NCI-H1694 (cell line): ENCODE measurements at places on chromosomes 12 and 14.

- DNase-seq = no peak
Observed at GRCh38 chr14:71610149-71610548, 322.1 kb upstream of the RGS6 start.

DNA sequence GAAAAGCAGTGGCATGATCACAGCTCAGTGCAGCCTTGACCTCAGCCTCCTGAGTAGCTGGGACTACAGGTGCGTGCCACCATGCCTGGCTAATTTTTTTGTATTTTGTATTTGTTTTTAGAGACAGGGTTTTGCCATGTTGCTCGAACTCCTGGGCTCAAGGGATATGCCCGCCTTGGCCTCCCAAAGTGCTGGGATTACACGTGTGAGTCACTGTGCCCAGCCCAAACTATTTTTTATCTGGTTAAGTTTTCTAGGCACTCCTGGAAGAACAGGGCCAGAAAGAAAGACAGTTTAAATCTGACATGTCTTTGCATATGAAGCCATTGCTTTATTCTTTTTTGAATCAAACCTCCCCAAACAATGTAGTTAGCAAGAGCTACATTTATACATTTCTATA lies 27.5 kb upstream of the PTGR2 start:
- no peak for DNase-seq

- no peak for DNase-seq
Observed at GRCh38 chr12:47825173-47825639, 5.5 kb upstream of the HDAC7 start.

DNA sequence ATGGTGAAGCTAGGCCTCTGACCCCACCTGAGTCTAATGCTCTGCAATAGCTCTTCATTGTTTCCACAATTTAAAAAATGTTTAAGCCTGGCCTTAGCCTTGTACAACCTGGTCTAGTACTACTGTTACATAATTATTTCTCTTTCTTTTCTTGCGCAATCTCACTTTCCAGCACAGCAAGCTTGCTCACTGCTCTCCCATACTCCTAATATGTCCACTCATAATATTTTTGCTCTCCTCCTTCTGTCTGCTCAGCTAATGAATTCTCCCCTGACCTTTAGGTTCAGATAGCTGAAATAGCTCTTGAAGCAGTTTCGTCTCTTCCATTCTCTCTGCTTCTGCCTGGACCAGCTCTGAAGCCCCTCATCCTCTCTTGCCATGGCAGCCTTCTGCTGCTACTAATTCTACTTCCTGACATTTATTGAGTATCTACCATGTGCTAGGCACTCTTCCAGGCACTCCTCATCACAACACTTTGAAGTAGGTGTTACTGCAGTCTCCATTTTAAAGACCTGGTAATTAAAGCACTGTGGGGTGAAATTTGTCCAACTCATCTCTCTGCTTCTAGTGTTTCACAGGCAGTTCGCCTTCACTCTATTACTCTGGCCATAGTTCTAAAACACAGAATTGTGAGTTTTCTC lies 2.8 kb upstream of the SLC48A1 start:
- no peak for DNase-seq

DNA sequence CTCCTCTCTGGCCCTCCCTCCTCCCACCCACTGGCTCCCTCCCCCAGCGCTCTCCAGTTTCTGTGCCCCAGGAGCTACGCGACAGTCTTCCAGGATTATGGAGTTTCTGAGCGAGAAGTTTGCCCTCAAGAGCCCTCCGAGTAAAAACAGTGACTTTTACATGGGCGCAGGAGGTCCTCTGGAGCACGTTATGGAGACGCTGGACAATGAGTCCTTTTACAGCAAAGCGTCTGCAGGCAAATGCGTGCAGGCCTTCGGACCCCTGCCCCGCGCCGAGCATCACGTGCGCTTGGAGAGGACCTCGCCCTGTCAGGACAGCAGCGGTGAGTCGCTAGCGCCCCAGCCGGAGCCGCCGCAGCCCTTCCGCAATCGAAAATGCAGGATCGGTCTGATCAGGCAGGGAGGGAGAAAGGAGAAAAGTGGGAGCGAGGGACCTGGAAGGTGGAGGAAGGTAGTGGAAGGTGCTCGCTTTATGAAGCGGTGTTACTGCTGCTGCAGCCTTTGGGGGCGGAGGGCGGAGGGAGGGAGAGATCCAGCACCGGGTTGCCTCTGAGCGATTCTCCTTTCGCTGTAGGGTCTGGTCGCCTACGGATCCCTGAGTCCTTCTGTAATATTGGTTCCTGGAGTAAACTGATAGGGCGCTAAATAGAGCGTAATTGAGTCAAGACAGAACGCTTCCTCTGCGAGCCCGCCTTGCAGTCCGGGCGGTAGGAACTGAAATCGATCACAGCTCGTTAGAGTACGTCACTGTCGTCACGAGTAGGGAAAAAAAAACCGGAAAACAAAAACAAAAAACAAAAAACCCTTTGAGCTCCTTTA lies at the start of gene ALX1:
TSS of gene ALX1 (plus strand) at position 56 of the 819 bp plus-strand sequence. CDS start at position 98, 42 bp downstream.
- DNase-seq = no peak

DNA sequence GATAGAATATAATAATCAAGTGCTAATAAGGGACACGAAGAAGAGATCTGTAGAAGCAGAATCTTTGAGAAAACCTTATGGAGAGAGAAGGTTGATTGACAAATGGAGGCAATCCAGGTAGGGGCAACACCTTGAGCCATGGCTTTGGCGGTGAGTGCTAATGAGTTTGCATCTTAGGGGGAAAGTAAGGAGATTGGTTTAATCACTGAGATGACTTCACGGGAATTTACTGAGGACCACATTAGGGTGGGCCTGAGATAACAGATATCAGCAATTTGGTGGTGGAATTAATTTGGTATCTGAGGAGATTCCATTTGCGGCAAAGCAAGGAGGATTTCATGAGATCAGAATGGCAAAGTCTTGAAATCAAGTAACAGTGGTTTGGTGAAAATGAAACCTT lies 1.8 kb upstream of the LARP4 start:
- DNase-seq = no peak

- no peak for DNase-seq
Observed at GRCh38 chr12:80018119-80018518, 81.2 kb upstream of the OTOGL start.

GRCh38 chr14:78345131-78345744 lies 175.1 kb downstream of the NRXN3 start:
- no peak for DNase-seq

- no peak for DNase-seq
Observed at GRCh38 chr14:33578461-33579216, 372.2 kb downstream of the EGLN3 start.

GRCh38 chr12:66176105-66176900 lies 6.5 kb upstream of the TMBIM4 start:
- DNase-seq = no peak

- no peak for DNase-seq
Observed at GRCh38 chr14:77131871-77132486, 9.6 kb downstream of the ZDHHC22 start.

GRCh38 chr12:109449845-109450532 lies 27.1 kb downstream of the KCTD10 start:
- DNase-seq = no peak

- DNase-seq = no peak
Observed at GRCh38 chr14:105163040-105163742, 5.4 kb downstream of the JAG2 start.

- DNase-seq = peak; percentile 79
Observed at GRCh38 chr12:67441736-67442346, 172.7 kb downstream of the CAND1 start.

- no peak for DNase-seq
Observed at GRCh38 chr12:7134396-7135166, 4.4 kb downstream of the CLSTN3 start.

DNA sequence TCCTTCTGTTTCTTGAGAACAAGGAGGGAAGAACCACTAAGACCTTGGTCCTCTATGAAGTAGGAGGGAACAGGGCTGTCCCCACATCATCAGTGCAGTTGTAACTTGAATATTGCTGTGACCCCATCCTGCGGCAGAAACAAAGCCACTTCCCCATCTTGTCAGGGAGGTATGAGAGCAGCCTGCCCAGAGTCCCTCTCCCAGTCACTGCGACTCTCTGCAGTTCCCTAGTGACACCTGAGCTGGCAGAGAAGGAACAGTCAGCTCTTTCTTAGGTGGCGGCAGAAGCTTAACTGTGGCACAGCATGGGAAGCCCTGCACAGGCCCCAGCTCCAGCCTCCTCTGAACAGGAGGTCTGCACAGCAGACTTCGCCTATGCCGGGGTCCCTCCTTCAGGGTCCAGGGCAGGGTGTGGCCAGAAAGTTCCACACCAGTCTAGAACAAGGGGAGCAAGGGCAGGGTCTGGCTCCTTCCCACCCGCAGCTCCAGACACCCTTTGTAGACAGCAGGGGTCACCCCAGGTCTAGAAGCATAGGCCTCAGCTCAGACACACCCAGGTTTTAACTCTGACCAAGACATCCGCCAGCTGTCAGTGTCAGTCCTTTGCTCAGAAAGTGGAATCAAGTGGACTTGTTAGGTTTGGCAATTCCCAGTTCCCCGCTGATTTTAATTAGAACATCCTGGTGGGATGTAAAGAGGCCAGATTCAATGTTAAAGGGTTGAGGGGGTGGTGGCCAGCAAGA lies 36.8 kb downstream of the DEGS2 start:
- no peak for DNase-seq

DNA sequence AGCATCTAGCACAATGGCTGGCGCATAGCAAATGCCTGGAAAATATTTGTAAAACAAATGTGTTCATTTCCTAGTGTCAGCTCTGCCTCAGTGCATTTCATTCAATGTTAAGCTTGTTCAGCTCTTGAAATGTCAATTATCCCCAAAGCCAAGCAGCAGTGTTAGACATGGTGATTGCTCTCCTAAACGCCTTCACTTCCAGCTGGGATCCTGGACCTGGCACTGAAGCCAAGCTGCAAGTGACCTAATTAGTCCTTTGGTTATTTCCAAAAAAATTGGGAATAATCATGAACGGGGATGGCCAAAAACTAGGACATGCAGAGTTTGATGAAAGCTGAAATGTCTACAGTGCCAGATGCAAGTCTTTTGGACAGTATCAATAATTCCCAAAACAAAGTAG lies 54.9 kb upstream of the MDGA2 start:
- DNase-seq = no peak

DNA sequence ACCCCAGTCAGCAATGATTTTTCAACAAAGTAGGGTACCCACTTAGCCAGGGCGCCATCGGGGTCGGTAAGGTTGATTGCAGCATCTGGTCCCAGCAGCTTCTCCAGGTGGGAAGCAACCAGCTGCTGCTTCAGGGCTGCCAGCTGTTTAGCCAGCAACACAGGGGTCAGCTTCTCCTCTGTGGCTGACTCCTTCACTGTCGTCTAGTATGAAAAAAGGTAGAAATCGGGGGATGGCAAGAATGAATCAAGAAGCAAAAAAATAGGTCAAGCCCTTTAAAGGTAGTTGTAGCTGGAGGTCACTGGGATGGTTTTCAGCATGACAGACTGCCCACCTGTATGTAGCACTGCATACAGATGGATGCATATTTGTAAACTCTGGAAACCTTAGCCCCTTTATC lies 11.6 kb downstream of the MBD6 start:
- no peak for DNase-seq

DNA sequence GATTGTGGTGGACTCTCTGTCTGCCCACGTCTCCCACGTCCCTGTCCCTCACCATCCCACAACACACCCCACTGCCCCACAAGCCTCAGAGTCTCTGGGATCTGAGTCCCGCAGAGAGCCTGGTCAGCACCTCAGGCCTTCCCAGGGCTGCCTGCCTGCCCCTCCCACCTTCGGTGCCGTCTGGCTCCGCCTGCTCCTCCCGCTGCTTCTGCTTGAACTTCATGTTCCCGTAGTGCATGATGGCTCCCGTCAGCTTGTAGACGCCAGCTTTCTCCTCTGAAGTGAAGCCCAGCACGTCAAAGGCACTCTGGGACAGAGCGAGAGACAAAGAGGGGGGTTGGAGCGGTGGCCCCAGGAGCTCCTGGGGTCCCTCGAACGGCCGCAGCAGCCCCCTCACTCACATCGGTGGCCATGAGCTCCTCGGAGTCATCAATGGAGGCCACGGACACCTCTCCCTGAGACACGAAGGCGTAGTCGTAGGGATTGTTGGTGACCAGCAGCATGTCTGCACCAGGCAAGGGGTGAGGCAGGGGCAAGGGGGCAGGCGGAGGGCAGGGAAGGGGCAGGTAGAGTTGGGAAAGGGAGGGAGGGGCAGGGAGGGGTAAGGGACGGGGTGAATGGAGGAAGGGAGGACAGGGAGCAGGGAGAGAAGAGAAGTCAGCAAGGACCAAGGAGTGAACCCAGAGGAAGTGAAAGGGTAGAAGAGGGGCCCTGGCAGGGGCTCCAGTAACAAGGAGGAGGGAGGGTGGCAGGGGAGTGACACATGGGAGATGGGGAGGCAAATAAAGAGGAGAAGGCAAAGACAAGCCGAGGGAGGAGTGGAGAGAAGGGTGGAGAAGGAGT lies 5.6 kb downstream of the MYH6 start:
- no peak for DNase-seq

DNA sequence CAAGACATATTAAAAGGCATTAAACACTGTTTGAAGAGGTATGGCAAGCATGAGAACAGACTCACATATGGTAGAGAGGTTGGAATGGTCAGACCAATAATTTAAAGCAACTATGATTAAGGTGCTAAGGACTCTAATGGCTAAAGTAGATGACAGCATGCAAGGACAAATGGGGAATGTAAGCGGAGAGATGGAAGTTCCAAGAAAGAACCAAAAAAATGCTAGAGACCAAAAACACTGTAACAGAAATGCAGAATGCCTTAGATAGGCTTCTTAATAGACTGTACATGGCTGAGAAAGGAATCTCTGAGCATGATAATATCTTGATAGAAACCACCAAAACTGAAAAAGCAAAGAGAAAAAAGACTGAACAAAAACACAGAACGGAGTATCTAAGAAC lies 77.4 kb downstream of the RIN3 start:
- DNase-seq = no peak

DNA sequence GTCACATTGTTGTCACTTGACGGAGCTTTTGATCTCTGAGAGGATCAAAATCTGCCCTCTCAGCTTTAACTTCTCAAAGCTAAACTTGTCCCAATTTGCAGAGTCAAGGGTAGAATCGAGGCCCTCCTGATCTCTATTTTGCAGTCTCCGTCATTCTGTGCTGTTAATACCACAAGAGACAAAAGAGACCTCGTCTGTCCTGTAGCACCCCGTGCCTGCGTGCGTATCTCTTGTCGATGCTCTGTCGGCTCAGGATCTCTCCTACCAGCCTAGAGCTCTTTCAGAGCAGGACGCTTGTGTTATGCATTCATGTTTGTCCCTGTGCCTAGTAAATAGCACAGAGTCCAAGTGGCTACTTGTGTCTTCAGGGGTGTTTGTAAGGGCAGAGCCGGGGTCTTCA lies 5.1 kb downstream of the EVL start:
- no peak for DNase-seq
